ENCODE measurements at places on chromosomes 16 and 17. TPM values are rescaled to one million over a fixed set of nuclear protein-coding genes. Genes with fewer than 3 reads are reported as not detected.
A peak's percentile ranks its signal among the peaks of the same experiment; 100 is the strongest.

GRCh38 chr16:1612320-1613111 lies at the start of gene CRAMP1:
CRAMP1 (plus strand) TSS chr16:1612360; CDS start chr16:1614640, 2,280 bp downstream.
- H3K4me1 ChIP-seq: peaks cover 38% of the 10 kb centered on the region
- H3K27me3 ChIP-seq: peaks cover 16% of the 10 kb centered on the region
- H3K36me3 ChIP-seq: no peaks in the 10 kb centered on the region
- no peak for DNase-seq
- peak within 1 kb of the TSS; percentile 61 for H3K4me3 ChIP-seq

DNA sequence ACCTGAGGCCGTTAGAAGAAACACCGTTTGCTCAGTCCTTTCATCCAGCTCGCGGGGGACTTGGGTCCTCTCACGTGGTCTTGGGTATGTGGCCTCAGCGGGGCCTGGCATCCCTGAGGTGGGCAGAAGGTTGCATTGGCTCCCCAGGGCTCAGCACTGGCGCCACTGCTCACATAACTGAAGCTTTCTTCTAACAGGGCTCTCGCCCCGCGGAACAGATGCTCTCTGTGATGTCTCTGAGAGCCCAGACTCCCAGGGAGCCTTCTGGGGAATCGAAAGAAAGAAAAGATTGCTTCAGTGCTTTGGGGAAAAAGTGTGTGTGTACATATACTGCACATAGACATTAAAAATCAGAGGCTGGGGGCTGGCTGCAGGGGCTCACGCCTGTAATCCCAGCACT lies 10.1 kb downstream of the MGRN1 start:
- no peak overlapping the region for H3K4me3 ChIP-seq
- peaks cover 16% of the 10 kb centered on the region for H3K36me3 ChIP-seq
- no peak overlapping the region for H3K27ac ChIP-seq
- no peaks in the 10 kb centered on the region for H3K27me3 ChIP-seq
- no peaks in the 10 kb centered on the region for H3K4me1 ChIP-seq

DNA sequence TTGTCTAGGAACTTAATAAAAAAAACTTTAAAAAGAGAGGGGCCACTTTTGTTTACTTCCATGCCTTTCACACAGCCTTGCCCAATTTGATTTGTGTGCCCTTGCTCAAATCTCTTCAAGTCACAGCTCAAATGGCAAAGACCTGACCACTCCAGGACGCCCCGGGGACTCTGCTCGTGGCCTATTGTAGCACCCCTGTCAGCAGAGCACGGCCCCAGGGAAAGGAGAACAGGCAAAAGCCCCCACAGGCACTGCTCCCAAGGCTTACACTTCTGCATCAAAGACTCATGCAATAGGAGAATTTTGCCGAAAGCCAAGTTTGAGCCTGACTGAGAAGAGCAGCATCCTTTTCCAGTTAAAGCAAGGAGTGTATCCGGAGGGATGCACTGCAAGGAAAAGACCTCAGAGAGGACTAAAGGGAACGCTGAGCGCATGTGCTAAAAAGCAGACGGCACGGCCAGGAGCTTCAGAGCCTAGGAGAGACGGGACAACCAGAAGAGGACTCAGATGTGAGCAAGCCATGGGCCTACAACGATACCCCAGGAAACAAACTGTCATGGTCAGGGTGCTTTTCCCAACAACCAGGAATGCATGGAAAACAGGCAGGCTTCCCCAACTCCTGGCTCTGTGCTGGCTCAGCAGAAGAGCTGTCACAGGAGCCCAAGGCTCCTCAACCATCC lies 8.2 kb downstream of the CREBBP start:
- no peak overlapping the region for H3K4me3 ChIP-seq
- H3K27ac ChIP-seq: no peak overlapping the region
- no peak for DNase-seq
- peaks cover 69% of the 10 kb centered on the region for H3K4me1 ChIP-seq

DNA sequence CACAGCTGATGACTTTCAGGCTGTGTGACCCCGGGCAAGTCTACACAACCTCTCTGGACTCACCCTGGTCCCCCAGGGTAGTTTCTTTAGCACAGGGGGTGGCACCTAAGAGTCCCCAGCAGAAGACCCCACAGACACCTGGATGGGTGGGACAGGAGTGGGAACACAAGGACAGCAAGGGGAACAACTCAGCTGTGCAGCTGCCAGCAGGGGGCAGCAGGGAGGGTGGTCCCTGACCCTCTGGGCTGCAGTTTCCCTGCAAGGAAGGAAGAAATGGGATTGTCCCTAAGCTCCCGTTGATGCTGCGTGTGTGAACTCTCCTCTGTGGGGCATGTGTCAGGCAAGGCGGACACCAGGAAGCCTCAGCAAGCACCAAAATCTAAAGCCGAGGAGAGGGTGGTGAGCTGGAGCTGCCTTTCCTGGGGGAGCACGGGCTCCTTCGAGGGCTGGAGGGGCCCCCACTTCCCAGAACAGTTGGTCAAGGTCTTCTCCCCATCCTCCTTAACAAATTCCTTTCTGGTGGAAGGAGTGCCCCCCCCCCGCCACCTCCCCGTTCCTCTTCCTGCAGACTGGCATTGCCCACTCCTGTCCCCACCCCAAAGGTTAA lies 24.1 kb upstream of the CDH5 start:
- H3K4me3 ChIP-seq: no peak overlapping the region
- H3K4me1 ChIP-seq: no peaks in the 10 kb centered on the region
- H3K27me3 ChIP-seq: no peaks in the 10 kb centered on the region

- H3K36me3 ChIP-seq: no peaks in the 10 kb centered on the region
- H3K27ac ChIP-seq: no peak overlapping the region
- H3K4me3 ChIP-seq: no peak overlapping the region
Measured at GRCh38 chr16:75238853-75239541, 12.4 kb downstream of the BCAR1 start.

GRCh38 chr17:5283571-5284315 lies 1.7 kb downstream of the RABEP1 start:
- peak overlapping the region; percentile 75 for H3K4me3 ChIP-seq
- DNase-seq: no peak
- peak overlapping the region; percentile 42 for H3K27ac ChIP-seq
- H3K36me3 ChIP-seq: no peaks in the 10 kb centered on the region

GRCh38 chr16:48294724-48295123 lies 47.4 kb upstream of the ABCC11 start:
- H3K36me3 ChIP-seq: peaks cover 49% of the 10 kb centered on the region
- no peak for DNase-seq
- no peaks in the 10 kb centered on the region for H3K4me1 ChIP-seq
- no peaks in the 10 kb centered on the region for H3K27me3 ChIP-seq
- H3K4me3 ChIP-seq: no peak overlapping the region
- H3K27ac ChIP-seq: no peak overlapping the region

- no peak for DNase-seq
- peaks cover 16% of the 10 kb centered on the region for H3K4me1 ChIP-seq
- no peaks in the 10 kb centered on the region for H3K27me3 ChIP-seq
- no peak overlapping the region for H3K4me3 ChIP-seq
Measured at GRCh38 chr17:66187718-66188117, 4.2 kb downstream of the CEP112 start.

DNA sequence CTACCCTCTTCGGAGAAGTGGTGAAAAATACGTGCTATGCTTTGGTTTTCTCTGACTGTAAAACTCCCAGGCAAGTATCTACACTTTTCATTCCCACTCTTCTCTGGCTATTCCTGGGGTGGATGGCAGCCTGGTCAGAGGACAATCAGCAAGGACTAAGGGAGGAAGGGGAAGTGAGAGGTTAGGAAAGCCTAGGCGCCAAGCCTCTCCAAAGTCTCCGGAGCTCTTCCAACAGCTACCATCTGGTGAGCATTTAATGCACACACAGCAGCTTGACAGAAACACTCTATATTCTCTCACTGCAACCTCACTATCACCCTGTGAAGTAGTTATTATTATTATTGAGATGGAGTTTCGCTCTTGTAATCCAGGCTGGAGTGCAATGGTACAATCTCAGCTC lies 65.1 kb downstream of the WSCD1 start:
- H3K27ac ChIP-seq: no peak overlapping the region
- no peak for DNase-seq
- H3K36me3 ChIP-seq: no peaks in the 10 kb centered on the region

DNA sequence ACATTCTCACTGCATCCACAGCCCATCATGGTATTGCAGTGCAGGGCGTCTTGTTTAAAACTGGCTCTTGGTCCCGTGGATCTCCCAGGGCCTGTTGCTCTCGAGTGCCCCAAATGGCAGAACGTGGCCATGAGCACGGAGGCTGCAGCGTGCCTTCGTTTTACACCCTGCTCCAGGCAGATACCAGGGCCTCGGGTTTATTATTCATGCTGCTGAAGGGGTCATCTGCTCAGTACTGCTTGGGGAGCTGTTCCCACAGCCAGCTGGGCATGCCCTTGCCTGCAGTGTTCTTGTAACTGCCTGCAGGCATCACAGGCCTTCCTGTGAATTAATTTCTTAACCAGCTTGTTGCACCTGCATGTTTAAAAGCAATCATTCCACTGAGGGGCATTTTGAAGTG lies 129.7 kb upstream of the CHMP6 start:
- H3K27me3 ChIP-seq: no peaks in the 10 kb centered on the region
- H3K36me3 ChIP-seq: peaks cover 18% of the 10 kb centered on the region
- H3K27ac ChIP-seq: no peak overlapping the region
- DNase-seq: no peak

- H3K27ac ChIP-seq: no peak overlapping the region
- peaks cover 3% of the 10 kb centered on the region for H3K4me1 ChIP-seq
- no peak for DNase-seq
- H3K4me3 ChIP-seq: no peak overlapping the region
- no peaks in the 10 kb centered on the region for H3K27me3 ChIP-seq
Measured at GRCh38 chr17:58982626-58983025, 124.1 kb downstream of the TRIM37 start.

Gene SDR42E1
- total RNA-seq: 6.9 TPM

Gene KRTAP4-6
- total RNA-seq: not detected

Gene ZSCAN10
- not detected for total RNA-seq

Gene PSME3
- 76.2 TPM for total RNA-seq

Gene ASPHD1
- total RNA-seq: not detected

Gene FTO
- 71.3 TPM for total RNA-seq

Gene ARHGAP44
- total RNA-seq: 11.6 TPM

All from B cell (primary cell).